ENCODE measurements at places on chromosomes 16 and 17.

DNA sequence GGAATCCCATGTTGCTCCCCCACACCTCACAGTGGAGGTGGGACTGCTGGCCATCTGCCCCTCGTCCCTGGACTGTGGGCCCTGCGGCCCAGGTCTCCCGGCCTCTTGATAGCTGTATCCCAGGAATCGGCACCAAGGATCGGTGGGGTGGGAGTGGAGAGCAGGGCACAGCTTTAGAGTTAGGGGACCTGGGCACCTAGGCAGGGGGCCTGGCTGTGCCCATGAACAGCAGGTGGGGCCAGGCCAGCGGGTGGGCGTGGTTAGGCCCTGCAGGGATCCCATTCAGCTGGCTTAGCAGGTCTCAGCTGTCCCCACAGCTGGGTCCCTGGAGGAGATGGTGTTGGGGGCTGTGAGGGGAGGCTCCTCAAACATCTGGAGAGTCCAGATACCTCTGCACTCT is 49.2 kb downstream of the SREBF1 start:
- no peak for DNase-seq

- no peak for DNase-seq
Observed at GRCh38 chr16:73636196-73636595, 588.3 kb upstream of the ZFHX3 start.

- DNase-seq = peak; percentile 67
Observed at GRCh38 chr17:10243883-10244844, 45.8 kb upstream of the GAS7 start.

DNA sequence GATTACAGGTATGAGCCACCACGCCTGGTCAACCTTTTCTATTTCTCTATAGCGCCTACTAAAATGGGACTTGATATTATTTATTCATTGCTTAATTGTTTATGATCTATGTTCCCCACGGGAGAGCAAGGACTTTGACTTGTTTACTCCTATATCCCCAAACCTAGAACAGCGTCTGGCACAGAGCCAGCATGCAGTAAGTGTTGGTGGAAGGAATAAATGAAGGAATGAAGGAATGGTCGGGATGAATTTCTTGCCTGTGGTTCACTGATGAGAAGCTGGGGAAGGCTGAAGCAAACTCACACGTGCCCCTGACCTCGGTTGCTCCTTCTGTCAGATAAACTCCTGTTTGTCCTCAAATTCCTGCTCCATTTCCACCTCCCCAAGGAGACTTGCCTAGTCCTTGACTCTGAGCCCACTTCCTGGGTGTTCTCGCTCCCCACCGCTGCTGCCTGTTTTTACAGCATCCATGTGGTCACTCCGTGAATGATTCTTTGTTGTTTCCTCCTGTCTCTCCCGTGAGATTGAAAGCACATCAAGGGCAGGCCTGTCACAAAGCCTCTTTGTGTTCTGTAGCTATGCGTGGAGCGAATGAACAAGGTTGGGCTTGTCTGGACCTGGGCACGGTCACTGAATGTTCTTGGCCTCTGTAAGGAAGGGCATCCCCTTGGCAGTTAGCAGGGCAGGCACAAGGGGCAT is 17.3 kb downstream of the C17orf100 start:
- DNase-seq = no peak

- no peak for DNase-seq
Observed at GRCh38 chr16:84451781-84452180, 52.7 kb downstream of the MEAK7 start.

- DNase-seq = no peak
Observed at GRCh38 chr17:39687101-39687545, 734 bp downstream of the PGAP3 start.

- no peak for DNase-seq
Observed at GRCh38 chr17:44549686-44550085, 7.6 kb upstream of the FZD2 start.

DNA sequence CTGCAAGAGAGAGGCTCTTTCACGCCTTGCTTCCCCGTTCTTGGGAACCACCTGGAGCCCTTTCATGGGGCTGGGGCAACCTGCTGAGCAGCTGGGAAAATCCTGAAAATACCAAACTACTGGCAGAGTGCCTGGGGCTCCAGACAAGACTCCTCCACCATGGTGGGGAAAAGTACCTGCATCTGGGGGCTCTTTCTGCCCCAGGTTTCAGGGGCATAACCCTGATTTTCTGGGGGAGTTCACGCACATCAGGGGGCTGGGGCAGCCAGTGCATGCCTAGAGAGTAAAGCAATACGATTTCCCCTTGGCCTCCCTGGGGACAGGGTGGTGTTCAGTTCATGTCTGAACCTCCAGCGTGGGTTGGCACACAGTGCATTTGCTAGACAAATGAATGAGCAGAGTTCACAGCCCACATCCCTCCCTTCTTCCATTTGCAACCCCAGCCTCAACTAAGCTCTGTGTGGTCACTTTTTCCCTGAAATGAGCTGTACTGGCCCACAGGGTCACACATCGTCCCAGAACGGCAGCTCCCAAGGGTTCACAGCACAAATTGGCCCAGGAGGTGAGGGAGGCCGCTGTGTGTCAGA is 5.2 kb upstream of the CDC42EP4 start:
- peak; percentile 54 for DNase-seq

DNA sequence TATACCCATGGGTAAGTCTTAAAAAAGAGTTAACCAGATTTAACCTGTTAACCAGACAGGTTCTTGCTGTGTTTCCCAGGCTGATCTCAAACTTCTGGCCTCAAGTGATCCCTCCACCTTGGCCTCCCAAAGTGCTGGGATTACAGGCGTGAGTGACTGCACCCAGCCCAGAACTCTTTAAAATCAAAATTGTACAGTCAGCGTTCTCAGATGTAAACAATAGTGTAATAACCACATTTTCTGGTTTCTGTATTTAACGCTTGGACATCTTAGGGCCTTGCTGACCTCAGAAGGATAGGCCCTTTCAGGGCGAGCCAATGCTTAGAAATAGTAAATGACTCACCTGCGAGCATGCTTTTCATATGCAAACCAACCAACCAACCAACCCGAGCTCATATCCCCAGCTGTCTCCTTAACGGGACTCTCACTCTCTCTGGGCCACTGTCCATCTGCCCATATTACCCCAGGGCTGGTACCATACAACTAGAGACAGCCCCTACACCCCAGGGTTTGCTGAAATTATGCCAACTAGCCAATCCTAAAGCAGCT is 415.0 kb upstream of the XYLT1 start:
- no peak for DNase-seq

- peak; percentile 81 for DNase-seq
Observed at GRCh38 chr17:81552244-81553017, at the start of gene FAAP100. Gene FAAP100 (minus strand): TSS chr17:81552353. CDS start chr17:81552330, 23 bp downstream.

DNA sequence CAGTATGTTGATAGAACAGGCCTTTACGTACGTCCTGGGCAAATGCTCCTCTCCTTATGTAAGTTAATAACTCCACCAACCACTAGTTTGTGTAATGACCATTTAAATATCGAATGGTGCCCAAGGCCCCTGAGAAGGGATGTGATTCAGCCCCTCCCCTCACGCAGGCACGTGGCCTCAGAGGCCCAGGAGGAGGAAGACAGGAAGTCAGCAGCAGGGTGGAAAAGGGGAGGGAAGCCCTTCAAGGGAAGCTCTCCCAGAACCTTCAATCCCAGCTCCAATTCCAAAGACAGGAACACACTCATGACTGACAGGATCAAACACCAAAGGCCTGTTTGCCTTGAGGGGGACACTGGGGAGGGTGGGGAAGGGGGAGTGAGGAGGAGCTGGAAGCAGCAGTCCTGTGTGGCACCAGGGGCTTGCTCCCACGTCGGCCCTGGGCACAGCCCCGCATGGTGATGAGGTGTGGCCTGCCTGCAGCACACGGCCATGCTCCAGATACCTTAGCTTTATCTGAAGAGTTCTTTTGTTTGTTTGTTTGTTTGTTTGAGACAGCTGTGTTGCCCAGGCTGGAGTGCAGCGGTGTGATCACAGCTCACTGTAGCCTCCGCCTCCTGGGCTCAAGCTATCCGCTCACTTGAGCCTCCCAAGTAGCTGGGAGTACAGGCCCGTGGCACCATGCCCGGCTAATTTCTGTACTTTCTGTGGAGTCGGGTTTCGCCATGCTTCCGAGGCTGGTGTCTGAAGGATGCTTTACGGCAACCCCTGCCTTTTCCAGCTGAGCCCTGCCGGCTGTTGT is 105.0 kb downstream of the ZNF778 start:
- DNase-seq = peak; percentile 79

DNA sequence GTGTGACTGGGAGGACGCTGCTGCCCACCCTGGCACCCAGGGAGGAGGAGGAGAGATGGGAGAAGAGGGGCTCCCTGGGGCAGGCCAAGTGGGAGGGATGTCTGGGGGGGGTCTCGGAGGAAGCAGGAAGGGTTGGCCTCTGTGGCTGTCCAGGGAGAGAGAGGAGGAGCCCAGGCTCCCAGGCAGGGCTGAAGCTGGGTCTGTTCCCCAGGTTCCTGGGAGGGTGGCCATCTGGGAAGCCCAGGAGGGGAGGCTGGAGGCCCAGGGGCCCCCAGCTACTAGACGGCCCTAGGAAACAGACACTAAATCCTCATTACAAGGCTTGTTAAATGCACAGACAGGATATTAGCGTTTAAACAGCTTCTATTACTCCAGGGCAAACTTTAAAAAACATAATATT is 139.8 kb downstream of the ENGASE start:
- DNase-seq = no peak

DNA sequence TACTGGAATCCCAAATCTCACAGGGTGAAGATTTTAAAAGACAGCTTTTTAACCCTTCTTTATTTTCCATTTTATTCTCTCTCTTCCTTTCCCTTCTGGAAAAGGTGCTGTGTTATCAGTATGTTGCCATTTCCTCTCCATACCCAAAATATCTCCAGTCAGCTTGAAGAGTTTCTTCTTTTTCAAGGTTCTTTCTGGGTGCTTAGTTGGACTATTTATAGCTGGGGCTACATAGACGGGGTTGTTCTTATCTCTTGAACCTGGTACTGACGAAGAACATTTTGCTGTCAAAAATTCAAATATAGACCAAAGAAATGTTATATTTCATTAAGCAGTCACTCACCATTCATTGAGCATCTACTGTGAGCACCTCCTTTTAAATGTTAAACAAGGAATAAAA is 48.6 kb downstream of the IST1 start:
- DNase-seq = no peak

- peak; percentile 83 for DNase-seq
Observed at GRCh38 chr16:27177031-27177774, 26.1 kb upstream of the KDM8 start.

DNA sequence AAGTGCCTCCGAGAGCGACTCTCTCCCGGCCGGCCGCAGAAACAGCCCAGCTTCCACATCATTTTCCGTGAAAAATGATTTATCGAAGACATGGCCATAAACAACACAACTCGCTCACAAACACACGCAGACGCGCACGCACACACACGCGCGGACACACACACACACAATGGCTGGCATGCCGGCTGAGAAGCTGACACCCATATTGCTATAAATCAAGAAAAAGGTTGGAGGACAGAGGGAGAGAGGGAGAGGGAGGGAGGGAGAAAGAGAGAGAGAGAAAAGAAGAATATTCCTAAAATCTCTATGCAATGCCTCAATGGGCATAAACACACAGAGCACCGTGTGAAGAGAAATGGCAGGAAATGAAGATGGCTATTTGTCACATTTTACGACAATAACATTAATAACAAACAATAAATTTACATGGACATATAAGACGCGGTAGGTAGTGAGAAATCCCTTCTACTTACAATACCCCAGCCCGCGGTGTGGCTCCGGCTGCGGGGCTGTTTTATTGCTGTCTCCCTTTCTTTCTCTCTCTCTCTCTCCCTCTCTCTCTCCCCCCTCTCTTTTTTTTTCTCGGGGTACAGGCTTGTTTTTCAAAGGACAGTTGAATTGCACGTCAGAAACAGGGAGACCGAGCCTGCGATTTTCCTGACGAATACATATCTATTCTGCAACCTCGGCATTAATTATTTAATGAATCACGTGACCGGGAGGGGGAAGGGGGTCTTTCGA is 9.5 kb downstream of the HOXB4 start:
- DNase-seq = no peak

- no peak for DNase-seq
Observed at GRCh38 chr16:57797526-57798266, 4.6 kb downstream of the KIFC3 start.

- peak; percentile 27 for DNase-seq
Observed at GRCh38 chr17:75191584-75191983, 8.8 kb upstream of the SUMO2 start.

GRCh38 chr17:73098919-73099318 is 6.4 kb upstream of the SLC39A11 start:
- DNase-seq = no peak

DNA sequence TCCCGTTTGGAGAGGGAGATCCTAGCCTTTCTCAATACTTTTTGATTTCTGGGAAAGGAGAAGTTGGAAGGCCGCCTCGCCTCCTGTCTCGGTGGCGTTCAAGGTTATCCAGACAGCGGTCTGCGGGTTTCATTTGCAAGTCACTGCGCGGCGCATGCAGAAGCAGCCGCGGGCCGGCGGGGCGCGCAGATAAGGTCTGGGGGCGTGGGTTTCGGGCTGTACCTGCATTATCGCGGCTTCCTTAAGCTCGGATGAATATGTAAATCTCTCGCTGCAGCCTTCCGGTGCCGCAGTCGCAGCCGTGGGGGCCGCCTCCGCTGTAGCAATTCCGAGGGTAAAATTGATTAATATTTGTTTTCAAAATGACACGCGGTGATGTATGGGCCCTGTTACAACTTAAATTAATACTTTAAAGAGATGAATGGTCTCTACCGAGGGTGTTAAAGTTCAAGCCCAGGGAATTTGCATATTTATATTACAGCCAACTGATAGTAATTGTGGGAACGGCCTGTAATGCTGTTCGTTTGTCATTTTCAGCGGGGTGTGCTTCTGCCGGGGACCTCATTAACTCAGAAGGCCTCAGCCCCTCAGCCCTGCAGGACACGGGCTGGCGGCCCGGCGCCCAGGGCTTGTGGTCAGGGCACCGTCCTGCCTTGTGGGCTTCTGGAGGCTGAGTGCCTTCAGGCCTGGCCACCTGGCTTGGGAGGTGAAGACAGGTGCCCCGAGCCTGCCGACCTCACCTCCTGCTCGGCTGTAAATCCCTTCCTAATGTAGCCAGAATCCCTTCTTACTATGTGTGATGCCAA is 99.4 kb downstream of the CYLD start:
- DNase-seq = no peak

GRCh38 chr16:28301620-28302019 is 9.3 kb downstream of the SBK1 start:
- no peak for DNase-seq

DNA sequence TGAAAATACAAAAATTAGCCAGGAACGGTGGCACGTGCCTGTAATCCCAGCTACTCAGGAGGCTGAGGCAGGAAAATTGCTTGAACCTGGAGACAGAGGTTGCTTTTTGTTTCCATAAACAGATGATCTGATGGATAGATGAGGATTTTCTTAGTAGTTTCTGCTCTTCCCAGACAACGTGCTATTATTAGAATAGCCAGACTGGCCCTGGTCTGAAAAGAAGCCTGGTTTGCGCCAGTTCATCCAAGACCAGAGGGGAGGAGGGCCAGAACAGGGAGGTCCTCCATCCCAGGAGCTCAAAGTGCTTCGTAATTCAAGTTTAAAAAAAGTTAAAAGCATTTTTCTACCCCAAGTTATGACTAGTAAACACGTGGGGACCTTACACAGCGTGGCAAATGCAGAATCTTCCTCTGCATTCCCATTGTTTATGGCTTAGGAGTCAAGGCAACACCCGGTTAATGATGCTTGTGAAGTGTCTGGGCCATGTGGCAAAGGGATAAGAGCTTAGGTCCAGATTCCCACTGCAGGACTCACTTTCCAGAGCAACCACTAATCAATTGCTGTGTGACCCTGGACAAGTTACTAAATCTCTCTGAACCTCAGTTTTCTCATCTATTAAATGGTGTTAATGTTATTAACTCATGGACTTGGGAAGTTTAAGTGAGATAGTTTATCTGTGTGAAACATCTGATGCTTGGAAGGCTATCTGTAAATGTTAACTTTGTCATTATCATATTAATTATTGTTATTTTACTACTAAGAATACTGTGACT is 205.4 kb downstream of the CCDC182 start:
- no peak for DNase-seq

All from fibroblast of skin of scalp (primary cell).